Right lung (tissue), 10 donors: ENCODE measurements at places on chromosomes 12 and 14.
A peak's percentile ranks its signal among the peaks of the same experiment; 100 is the strongest.

DNA sequence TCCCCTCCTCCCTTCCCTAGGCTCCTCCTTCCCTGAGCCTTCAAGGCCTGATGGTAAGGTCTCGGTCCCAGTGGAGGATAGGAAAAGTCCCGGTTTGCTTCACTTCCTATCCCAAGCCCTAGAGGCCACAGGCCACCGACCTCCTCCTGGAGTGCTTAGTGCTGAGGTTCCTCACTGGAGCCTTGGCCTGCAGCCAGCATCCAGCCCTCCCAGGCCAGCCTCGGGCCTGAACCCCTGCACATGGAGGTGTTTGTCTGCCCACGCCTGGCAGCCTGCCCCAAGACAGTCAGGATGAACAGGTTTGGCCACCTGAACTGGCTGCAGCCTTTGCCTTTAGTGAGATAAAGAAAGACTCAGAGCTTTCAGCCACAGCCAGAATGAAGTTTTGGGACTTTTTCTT lies 15.8 kb upstream of the KRT7 start:
- peak; percentile 60 for DNase-seq

- DNase-seq: no peak
Measured at GRCh38 chr14:24794644-24795305, 160.8 kb upstream of the GZMB start.

- no peak for DNase-seq
Measured at GRCh38 chr12:95633049-95633731, 81.9 kb upstream of the USP44 start.

DNA sequence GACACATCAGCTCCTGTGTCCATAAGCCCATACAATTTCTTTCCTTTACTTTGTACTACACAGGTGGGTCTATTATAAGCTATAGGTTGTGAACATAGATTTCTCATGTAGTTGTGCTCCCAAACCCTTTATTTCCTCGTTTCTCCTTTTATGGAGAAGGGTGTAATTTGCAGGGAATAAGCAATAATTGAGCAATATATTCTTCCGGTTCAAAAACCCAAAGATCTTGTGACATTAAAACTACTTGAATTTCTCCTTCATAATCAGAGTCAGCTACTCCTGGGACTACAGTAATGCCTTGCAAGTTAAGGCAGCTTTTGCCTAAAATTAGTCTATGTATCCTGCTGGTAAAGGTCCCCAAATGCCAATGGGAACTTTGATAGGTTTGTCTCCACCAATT lies 19.1 kb upstream of the MAPKAPK5 start:
- DNase-seq: no peak

DNA sequence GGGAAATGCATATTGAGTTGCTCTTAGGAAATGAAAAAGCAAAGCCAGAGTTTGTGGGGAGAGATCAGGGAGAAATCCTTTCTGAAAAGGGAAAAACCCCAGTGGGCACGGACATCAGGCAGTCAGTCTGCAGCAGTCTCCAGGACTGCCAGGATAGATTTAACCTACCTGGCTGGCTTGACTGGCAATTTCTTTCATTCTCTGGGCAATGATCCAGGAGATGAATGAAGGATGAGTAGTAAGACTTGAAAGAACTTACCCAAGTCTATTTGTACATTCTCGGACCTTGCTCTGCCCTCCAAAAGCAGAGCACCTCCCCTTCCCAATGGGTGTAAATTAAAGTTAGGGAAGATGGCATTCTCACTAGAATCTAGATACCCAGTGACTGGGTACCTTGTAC lies 42.9 kb downstream of the CMAS start:
- no peak for DNase-seq
